ENCODE measurements at places on chromosomes 4 and X. TPM values are rescaled to one million over a fixed set of nuclear protein-coding genes. Genes with fewer than 3 reads are reported as not detected.

Gene CA5B
- total RNA-seq: 9.5 TPM

Gene LPAR4
- total RNA-seq: not detected

Gene TLR1
- 0.92 TPM for total RNA-seq

Gene LUZP4
- total RNA-seq: not detected

Gene GASK1B
- total RNA-seq: 168 TPM

Gene CXCL10
- total RNA-seq: 0.09 TPM

Gene RTL9
- 0.14 TPM for total RNA-seq

Gene RBM46
- total RNA-seq: 0.09 TPM

Gene RHOXF2B
- under 0.01 TPM for total RNA-seq

Gene GAGE1
- under 0.01 TPM for total RNA-seq

Gene OPRPN
- not detected for total RNA-seq

Gene MORC4
- total RNA-seq: 48.5 TPM

Gene MUC7
- total RNA-seq: not detected

Gene AGTR2
- total RNA-seq: not detected

Gene POU3F4
- not detected for total RNA-seq

Gene ALB
- total RNA-seq: 0.09 TPM

Gene AKAP4
- not detected for total RNA-seq

Gene CLDN22
- total RNA-seq: not detected

Gene GRIPAP1
- total RNA-seq: 22.8 TPM

Gene FAM184B
- total RNA-seq: under 0.01 TPM

Gene F11
- not detected for total RNA-seq

Gene FDCSP
- not detected for total RNA-seq

Gene PABPC1L2B
- total RNA-seq: not detected

Gene BRCC3
- total RNA-seq: 10.8 TPM

Gene TRIM2
- total RNA-seq: 72.0 TPM

Gene PCDH11X
- not detected for total RNA-seq

Gene AADAT
- total RNA-seq: 2.0 TPM

Gene XAGE3
- not detected for total RNA-seq

Gene CCDC120
- total RNA-seq: 0.09 TPM

Gene SPIN4
- total RNA-seq: 0.92 TPM

Gene SMIM10
- 7.8 TPM for total RNA-seq

Gene HAND2
- 79.9 TPM for total RNA-seq

Gene EXOC1L
- not detected for total RNA-seq

Gene HSD17B10
- 101 TPM for total RNA-seq

Gene CHRNA9
- 0.14 TPM for total RNA-seq

Gene TKTL1
- total RNA-seq: not detected

Gene UNC5C
- 0.28 TPM for total RNA-seq

Gene IL13RA2
- total RNA-seq: 440 TPM

Gene SOWAHB
- total RNA-seq: not detected

Gene MEPE
- not detected for total RNA-seq

Gene DMP1
- not detected for total RNA-seq

Gene LRCH2
- total RNA-seq: 14.2 TPM

Gene GTPBP6
- total RNA-seq: 32.0 TPM

Gene DCAF4L1
- total RNA-seq: 0.09 TPM

Gene MAGED4B
- total RNA-seq: 38.0 TPM

Gene PCDH10
- 1.8 TPM for total RNA-seq

Gene DDX53
- total RNA-seq: not detected

Gene CTAG1B
- not detected for total RNA-seq

Gene LNX1
- total RNA-seq: 1.7 TPM

Gene UGT2B10
- total RNA-seq: not detected

Gene PAGE1
- not detected for total RNA-seq

Gene PLXNA3
- total RNA-seq: 6.7 TPM

Gene CT83
- not detected for total RNA-seq

Gene CXorf51B
- total RNA-seq: not detected

Gene ART3
- total RNA-seq: 0.09 TPM

Gene TLR6
- total RNA-seq: 1.4 TPM

Gene TAF7L
- total RNA-seq: 0.43 TPM

Gene PNCK
- 0.74 TPM for total RNA-seq

All from smooth muscle cell of bladder (primary cell).